M059J (cell line): ENCODE measurements at places on chromosomes 3 and 15. TPM values are rescaled to one million over a fixed set of nuclear protein-coding genes. Genes with fewer than 3 reads are reported as not detected.

DNA sequence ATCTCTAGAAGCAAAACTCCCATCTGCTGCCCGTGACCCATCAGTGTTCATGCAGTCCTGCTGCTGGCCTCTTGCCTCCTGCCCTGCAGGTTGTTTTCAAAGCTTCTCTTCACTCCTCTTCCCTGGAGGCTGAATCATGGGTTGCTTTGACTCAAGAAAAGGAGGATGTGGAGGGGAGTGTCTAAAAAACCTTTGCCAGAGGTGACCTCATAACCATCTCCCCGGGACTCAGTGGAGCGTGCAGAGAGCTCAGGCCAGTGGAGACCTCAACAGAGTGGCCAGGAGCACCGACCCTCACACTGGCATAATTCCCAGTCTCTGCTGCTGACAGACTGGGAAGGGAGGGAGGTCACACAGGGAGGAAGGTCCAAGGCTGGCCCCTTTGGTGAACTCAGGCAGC, 60.9 kb upstream of the ITGA11 start:
- peak; percentile 97 for DNase-seq

DNA sequence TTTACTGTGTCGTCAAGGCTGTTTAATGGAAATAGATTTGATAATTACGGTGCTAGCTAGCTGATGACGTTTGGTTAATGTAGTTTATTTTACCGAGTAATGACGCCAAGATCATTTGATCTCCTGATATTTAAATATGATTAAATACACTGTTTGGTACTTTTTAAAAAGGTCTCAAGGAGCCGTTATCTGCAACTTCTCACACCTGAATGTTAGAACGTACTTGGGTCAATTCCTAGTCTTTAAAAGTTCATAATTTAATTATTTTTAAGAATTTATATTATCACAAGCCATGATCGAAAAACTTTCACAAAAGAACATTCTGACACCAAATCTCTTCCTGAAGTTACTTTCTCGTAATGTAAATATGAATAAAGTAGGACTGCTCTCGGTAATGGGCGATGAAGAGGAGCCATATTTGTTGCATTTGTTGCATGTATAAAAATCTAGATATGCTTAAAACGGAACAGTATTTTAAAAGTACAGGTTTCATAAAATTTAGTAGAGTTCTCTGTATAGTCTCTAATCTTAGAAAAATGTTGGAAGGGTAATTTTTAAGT, 16.2 kb upstream of the CHD2 start:
- no peak for DNase-seq

DNA sequence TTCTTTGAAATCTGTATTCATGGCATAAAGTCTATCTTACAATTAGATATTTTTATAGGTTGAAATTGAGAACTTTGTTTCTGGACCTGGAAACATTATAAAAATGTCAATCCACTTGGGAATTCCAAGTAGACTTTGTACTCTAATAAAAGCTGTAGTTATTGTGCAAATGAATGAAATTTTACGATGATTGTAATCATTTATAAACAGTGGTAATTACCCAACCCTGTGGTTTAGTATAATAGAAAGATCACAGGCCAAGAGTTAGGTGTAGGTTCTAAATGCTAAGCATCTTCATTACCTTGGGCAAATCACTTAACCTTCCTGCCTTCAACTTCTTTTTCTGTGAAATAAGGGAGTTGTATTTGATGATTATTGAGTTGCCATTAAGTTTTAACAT, 13.2 kb upstream of the SLC7A14 start:
- DNase-seq, result no peak

GRCh38 chr3:127328421-127328820, 40.6 kb upstream of the PRR20G start:
- DNase-seq, result no peak

DNA sequence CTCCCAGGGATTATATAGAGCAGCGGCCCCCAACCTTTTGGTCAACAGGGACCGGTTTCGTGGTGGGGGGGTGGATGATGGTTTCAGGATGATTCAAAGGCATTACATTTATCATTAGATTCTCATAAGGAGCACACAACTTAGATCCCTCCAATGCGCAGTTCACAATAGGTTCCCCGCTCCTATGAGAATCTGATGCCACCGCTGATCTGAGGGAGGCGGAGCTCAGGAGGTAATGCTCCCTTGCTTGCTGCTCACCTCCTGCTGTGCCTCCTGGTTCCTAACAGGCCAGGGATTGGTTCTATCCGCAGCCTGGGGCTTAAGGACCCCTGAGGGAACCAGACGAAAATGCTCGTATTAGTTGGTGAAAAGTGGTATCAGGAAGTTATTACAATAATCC, 1.3 kb upstream of the HACD2 start:
- peak; percentile 78 for DNase-seq

Gene CCR8
- total RNA-seq, result not detected in 2 replicates

Gene ROBO2
- not detected in 2 replicates for total RNA-seq

GRCh38 chr3:32138545-32139104, 32.2 kb downstream of the GPD1L start:
- peak; percentile 11 for DNase-seq

GRCh38 chr3:130960139-130960795, 66.4 kb downstream of the ASTE1 start:
- DNase-seq, result peak; percentile 15

DNA sequence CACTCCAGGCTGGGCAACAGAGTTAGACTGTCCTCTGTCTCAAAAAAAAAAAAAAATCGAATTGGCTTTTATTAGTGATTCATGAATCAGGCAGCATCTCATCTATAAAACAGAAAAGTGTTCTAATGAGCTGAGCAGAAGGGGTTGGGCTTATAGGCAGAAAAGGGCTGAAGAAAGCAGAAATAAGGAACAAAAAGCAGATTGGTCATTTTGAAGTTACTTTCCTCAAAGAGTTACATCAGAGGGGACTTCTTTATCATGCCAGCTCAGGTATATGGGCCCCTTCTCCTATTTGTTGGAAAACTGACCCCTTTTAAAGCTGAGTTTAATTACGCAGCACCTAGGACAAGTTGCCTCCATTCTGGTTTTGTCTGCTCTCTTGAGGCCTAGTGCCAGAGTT, 722 bp upstream of the POGLUT1 start:
- no peak for DNase-seq

- peak; percentile 1 for DNase-seq
Measured at GRCh38 chr3:117252208-117252607, 542.6 kb downstream of the TUSC7 start.

DNA sequence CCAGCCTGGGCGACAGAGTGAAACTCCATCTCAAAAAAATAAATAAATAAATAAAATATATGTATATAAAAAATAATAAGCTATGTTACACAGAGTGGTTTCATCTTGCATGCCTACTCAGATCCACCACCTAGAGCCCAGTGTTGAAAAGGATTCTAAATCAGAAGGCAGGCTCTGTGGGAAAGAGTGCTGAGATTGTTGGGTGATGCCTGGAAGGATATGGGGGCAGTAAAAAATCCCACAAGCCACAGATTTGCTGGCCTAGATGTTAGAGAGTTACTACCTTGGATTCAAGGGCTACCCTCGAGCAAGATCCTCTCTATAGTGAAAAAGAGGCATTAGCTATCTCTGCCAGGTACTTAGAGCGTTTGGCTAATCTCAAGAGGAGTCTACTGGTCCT, 144.3 kb downstream of the STAC start:
- DNase-seq, result peak; percentile 42

DNA sequence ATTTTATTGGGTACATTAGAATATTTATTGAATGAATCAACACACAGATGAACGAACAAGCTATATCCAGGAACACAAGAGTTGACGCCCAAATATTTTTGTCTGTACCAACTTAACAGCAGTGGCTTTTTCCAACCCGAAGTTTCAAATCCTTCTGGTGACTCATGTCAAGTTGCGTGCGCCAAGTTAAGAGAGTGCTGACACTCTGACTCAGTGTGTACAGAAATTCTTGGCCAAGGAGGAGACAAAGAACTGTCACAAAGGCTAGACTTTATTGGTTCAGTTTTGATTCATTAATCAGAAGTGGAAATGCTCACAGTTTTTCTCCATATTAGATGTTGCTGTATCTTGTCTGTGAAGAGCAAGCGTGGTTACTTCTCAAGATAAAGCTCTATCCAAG, 59.6 kb upstream of the TSC22D2 start:
- peak; percentile 95 for DNase-seq

GRCh38 chr3:129211772-129212171, 28.1 kb upstream of the CNBP start:
- DNase-seq, result peak; percentile 99

DNA sequence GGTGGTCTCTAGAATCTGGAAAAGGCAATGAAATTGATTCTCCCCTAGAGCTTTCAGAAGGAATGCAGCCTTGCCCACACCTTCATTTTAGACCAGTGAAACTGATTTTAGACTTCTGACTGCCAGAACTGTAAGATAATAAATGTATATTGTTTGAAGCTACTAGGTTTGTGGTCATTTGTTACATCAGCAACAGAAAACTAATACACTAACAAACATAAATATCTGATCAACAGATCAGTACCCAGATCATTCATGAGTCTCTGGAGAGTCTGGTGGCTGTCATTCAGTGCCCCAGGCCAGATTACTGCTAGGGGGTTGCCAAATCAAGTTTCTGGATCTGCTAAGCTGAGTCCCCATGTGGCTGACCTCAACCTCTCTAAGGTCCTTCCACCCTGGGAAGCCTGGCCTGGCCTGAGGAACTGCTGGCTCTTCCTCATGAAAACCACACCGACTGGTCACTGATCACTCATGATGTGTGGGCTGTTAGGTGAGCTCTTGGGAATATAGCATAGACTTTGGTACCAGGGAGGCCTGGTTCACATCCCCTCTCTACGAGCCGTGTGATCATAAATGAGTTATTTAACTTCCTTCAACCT, 11.1 kb upstream of the LACTB start:
- DNase-seq, result peak; percentile 73

DNA sequence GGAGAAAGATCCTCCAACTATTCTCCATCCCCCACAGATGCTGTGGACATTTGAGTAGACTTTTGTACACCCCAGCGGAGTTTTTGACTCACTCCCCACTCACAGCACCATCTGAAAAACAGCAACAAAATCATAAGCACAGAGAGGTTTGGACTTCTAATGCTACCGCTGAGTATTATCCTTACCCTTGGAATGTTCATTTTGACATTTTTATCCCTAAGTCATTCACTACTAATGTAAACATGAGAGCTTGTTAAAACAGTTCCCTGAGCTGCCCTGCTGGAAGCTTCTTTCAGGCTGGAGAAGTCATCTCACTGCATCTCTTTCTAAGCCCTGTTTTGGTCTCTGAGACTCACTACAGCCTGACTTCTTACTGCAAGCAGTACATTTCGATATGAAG, 1045.9 kb downstream of the MCTP2 start:
- peak; percentile 64 for DNase-seq
